Inflammatory macrophage treated with lipopolysaccharide for 1 hour (primary cell): ENCODE measurements at places on chromosomes 12 and 14.

GRCh38 chr12:97038834-97039233 lies 131.8 kb downstream of the NEDD1 start:
- DNase-seq = no peak

DNA sequence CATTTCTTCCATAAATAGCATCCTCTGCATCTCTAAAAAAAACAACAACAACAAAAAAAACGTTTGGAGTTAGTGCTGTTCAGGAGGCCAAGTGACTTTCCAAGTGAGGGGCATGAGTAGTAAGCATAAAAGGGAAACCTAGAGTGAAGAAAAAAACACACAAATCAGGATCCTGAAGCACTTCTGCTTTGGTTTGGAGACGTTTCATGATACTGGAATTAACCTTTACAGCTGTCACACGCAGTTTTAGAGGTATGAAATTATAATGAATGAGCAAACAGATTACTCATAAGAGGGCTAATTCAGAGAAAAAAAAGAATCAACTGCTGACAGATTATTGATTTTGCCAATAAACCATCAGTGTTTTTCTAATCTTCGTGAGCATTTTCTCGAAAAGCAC lies 3.8 kb downstream of the SRSF9 start:
- DNase-seq = peak; percentile 51

- no peak for DNase-seq
Measured at GRCh38 chr12:102757882-102758226, 159.2 kb downstream of the PAH start.

GRCh38 chr14:39967885-39968284 lies 535.7 kb upstream of the FBXO33 start:
- DNase-seq = no peak

DNA sequence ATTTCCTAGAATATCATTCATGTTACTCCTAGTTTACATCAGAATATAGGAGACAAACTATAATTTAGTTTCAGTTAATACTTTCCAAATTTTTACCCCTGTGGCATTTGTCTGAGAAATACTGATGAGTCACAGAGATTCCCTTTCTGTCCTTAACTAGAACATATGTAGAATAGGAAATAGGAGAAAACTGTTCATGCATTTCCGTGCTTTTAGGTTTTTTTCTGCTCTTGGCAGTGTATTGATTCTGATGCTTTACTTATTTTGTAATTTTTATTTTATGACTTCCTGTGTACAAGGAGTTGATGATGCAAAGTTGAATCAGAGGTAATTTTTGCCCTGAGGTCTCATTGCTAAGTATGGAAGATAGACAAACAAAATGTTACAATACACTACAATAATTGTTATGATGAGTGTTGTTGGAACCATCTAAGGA lies 23.0 kb downstream of the MNAT1 start:
- peak; percentile 14 for DNase-seq

- no peak for DNase-seq
Measured at GRCh38 chr14:105283028-105283427, 17.8 kb downstream of the BRF1 start.

DNA sequence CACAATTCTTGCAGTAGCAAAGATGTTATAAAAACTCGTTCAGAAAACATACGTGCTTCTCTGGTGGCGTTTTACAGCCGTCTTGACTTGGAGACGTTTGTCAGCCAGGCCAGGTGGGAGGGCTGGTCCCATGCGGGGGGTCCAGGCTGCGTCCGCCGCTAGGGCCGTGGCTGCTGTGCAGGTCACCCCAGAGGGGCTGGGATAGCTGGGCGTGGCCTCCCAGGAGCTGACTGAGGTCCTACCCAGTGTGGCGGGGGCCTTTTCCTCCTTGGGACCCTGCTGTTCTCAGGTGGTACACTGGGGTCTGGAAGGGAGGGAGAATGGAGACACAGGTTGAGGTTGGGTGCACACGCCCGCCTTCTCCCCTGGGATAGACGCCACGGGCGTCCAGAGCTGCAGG lies 25.2 kb downstream of the MTA1 start:
- DNase-seq = no peak

GRCh38 chr12:103881261-103881660 lies 40.2 kb upstream of the NT5DC3 start:
- no peak for DNase-seq

GRCh38 chr12:56631790-56632700 lies 1.9 kb upstream of the BAZ2A start:
- peak; percentile 66 for DNase-seq

- DNase-seq = no peak
Measured at GRCh38 chr14:104587641-104588040, 8.1 kb downstream of the C14orf180 start.

GRCh38 chr12:10901427-10901826 lies 7.9 kb downstream of the TAS2R13 start:
- DNase-seq = no peak

- DNase-seq = no peak
Measured at GRCh38 chr12:53952871-53953734, 1.6 kb upstream of the HOXC12 start.

- no peak for DNase-seq
Measured at GRCh38 chr12:6314776-6315175, 4.3 kb downstream of the PLEKHG6 start.

DNA sequence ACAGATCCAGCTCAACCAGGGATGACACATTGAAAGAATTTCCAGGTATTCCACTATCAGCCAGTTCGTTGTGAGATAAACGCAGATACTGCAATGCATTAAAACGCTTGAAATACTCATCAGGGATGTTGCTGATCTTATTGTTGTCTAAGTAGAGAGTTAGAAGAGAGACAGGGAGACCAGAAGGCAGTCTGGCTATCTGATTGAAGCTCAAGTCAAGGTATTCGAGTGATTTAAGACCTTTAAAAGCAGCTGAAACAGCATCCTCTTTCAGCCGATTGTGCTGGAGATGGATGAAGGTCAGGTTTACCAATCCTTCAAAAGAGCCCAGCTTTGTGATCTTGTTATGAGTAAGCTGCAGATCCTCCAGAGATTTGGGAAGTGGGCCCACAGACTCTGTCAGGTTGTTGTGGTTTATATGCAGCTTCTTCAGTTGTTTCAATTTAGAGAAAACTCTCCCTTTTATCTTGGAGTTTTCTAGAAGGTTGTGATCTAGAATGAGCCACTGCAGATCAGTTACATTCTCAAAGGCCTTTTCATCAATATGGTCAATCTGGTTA lies 3.0 kb downstream of the LUM start:
- no peak for DNase-seq

GRCh38 chr14:100081997-100082625 lies 16.9 kb downstream of the EVL start:
- DNase-seq = no peak

- DNase-seq = no peak
Measured at GRCh38 chr14:54918427-54918826, 15.8 kb upstream of the GCH1 start.

GRCh38 chr14:39050389-39050788 lies 52.6 kb downstream of the SEC23A start:
- DNase-seq = no peak

GRCh38 chr12:92156139-92156538 lies 10.5 kb upstream of the BTG1 start:
- no peak for DNase-seq

- DNase-seq = no peak
Measured at GRCh38 chr12:39780913-39781446, 161.4 kb upstream of the ABCD2 start.

DNA sequence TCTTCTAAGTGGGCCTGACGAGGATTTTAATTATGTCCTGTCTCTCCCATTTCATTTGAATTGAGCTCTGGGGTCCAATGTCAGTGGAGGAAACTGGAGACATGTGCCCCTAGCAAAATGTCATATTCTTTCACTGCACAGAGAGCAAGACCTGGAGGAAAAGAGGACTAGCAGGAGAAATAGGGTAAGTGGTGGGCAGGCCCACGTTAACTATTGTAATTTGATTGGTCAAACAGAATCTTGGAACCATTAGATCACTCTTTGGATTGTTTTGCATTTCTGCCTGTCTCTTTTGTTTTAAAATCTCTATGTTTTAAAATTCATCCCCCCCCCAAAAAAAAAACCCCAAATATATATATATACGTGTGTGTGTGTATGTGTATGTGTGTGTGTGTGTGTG lies 113.9 kb upstream of the PELI2 start:
- DNase-seq = no peak
